KG1 (cell line): ENCODE measurements at places on chromosomes 5 and 9.

- no peak for DNase-seq
Measured at GRCh38 chr5:10631316-10631996, 67.6 kb downstream of the ANKRD33B start.

- DNase-seq: no peak
Measured at GRCh38 chr5:10620346-10620745, 56.5 kb downstream of the ANKRD33B start.

DNA sequence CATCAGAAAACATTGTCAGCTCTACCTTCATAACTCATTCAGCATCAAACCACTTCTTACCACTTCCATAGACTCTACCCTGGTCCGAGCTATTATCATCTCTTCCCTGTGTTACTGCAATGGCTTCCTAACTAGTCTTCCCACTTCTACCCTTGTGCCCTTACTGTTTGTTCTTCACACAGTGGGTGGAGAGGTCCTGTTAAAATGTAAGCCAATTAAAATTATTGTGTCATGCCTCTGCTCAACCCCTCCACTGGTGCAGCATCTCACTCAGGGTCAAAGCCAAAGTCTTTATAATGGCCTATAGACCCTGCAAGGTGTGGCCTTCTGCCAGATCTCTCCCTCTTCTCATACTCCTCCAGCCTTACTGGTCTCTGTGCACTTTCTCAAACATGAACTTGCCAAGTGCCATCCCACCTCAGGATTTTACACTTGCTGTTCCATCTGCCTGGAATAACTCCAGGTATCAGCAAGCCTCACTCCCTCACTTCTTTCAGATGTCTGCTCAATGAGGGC lies 22.8 kb upstream of the ARAP3 start:
- no peak for DNase-seq

- no peak for DNase-seq
Measured at GRCh38 chr9:123175854-123176629, 92.3 kb downstream of the STRBP start.

- no peak for DNase-seq
Measured at GRCh38 chr5:78964889-78965288, 20.2 kb downstream of the ARSB start.

- DNase-seq: no peak
Measured at GRCh38 chr5:10849278-10849677, 88.2 kb upstream of the DAP start.

DNA sequence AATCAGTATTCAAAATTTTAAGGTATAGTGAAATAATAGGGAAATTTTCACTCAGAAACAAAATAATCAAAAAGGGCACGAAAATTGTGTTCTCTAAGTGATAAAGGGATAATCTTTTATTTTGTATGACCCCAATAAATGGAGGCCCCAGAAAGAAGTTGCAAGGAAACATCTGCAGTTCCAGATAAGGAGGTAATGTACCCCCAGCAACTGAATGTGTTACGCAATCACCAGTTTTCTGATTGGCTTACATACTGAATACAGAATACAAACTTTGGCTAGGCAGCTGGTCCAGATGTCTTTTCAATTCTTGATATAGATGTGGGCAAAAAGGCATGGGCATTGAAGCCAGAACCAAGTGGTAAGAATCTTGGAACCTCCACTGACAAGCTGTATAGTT lies 1.7 kb upstream of the TOPORS start:
- no peak for DNase-seq

DNA sequence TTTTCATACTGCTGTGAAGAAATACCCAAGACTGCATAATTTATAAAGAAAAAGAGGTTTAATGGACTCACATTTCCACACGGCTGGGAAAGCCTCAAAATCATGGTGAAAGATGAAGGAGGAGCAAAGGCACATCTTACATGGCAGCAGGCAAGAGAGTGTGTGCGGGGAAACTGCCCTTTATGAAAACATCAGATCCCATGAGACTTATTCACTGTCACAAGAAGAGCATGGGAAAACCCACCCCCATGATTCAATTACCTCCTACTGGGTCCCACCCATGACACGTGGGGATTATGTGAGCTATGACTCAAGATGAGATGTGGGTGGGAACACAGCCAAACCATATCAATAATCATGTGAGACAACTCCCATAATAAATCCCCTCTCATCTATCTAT lies 8.7 kb downstream of the TTC39B start:
- DNase-seq: no peak

DNA sequence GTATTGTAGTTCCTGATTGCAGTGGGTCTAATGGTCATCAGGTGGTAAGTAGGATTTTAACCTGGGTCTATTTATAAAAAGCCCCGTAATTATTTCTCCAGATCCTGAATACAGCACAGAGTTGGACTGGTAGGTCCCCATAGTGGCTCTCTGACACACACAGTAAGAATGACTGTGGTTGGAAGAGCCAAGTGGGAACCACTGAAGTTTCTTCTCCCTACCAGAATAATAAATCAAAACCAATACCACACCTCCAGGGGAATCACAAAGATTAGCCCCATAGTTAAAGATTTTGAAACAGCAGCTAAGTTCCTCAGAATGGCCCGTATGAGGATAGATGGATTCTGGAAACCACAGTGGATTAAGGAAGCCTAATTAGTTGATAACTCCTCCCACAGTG lies 68.4 kb upstream of the ZFR start:
- DNase-seq: no peak

DNA sequence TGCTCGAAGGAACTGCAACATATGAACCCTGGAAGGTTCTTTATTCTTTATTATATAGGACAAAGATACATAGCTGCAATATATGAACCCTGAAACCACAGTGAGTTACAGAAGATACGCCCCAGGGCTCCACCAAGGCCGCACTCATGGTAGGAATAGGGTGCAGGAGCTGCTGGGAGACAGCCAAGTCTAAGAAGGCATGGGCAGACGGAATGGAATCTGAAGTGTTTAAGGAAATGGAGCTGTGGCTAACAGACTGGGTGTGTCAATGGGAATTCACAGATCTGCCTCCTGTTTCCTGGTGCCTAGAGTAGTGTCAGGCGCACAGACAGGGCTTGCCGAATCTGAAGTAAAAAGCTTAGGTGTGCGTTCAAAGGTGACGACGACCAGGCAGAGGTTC lies 286.4 kb downstream of the DENND1A start:
- no peak for DNase-seq

GRCh38 chr5:5765066-5765850 lies 342.8 kb downstream of the ICE1 start:
- no peak for DNase-seq

- DNase-seq: no peak
Measured at GRCh38 chr5:178108446-178108845, 4.9 kb upstream of the N4BP3 start.

- no peak for DNase-seq
Measured at GRCh38 chr5:110477911-110478310, 248.6 kb downstream of the TMEM232 start.

GRCh38 chr9:133108794-133109641 lies 12.0 kb downstream of the RALGDS start:
- DNase-seq: no peak

DNA sequence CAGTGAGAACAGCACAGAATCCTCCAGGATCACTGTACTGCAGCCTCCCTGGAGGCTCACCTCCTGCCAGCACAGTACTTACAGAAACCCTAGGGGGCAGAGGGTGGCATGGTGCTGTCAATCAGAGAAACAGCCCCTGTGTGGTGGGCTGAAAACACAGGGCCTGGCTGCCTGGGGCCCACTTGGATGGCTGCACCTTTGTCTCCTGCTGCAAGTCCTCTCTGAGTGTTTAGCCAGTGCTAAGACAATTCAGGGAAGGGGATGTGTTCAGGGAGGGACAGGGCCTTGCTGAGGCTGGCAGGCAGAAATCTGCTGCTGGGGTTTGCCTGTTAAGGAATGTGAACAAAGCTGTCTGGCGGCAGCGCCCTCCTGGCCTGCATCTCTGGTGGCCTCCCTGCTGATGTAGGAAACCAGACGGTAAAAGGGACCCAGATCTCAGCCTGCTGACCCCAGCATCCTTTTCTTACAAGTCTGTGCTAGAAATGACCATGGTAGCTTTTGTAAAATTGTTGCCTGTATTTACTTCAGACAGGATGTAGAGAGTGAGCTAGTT lies 39.5 kb downstream of the PRRC2B start:
- no peak for DNase-seq

DNA sequence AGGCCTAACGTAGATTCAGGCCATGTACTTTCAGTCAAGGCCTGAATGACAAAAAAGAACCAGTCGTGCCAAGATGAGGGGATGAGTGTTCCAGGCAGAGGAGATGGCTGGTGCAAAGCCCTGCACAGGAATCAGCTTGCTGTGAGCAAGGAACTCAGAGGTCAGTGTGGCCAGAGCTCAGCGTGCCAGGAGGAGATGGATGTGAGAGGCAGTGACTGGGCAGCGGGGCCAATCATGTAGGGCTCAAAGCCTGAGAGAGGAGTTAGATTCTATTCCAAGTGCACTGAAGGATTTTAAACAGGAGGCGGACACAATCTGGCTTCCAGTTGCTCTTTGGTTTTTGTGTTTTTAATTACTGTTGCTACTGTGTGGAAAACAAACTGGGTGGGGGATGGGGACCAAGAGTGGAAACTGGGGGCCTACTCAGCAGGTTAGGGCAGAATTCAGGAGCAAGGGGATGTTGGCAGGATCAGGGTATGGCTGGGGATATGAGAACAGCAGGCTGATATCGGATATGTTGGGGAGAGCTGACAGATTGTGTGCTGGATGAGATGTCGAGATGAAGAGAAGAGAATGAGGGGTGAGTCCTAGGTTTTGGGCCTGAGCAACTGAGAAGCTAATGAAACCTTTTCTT lies 64.3 kb downstream of the ANGPTL2 start:
- DNase-seq: no peak

DNA sequence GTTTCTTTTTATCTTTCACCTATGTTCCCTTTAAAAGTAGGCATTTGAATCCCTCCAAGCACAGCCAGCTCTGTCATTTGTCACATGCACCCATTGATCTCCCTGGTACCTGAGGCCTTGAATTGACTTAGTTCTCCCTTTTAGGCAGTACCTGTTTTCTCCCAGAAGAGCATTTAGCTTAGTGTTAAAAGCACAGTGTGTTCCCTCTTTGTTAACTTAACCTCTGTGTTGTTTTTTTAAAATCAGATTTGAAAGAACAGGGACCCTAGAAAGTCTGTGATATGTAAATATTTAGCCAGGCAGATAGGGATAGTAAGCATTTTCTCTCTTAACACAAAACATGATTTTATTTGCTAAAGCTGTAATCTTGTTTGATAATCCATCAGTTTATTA lies 113.8 kb upstream of the SPATA31D4 start:
- DNase-seq: no peak

- no peak for DNase-seq
Measured at GRCh38 chr5:150329038-150329437, 26.3 kb upstream of the ARSI start.

DNA sequence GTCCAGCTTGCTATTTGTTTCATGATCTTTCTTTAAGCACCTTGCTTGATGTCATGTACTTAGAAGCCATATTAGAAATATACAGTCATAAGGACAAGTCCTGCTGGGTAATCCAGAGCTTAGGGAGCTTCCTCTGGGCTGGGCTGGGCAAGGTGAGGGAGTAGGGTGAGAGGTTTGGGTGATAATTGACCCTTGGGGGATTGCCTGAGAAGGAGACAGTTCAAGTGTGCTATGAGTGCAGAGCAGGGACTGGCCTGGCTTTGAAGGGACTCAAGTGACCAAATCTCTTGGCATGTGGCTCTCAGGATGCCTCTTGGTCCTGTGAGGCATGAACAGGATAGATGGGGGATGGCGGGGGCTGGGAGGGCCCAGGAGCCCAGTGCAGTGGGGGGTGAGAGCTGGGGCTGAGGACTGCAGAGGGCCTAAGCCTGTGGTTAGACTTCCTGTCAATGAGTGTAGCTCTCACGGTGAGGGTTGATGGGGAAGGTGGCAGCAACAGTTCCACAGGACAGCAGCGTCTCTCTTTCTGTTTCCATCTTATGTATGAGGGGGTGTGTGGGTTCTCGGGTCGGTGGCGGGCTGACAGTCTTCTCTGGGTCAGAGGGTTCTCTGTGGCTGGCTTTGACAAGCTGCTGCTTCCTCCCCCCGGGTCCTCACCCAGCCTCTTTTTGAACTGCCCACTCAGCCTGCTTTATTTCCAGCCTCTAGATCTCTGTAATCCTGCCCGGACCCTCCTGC lies 53.5 kb downstream of the RGS3 start:
- peak; percentile 58 for DNase-seq

- DNase-seq: no peak
Measured at GRCh38 chr5:72242796-72243475, 77.1 kb downstream of the MRPS27 start.

DNA sequence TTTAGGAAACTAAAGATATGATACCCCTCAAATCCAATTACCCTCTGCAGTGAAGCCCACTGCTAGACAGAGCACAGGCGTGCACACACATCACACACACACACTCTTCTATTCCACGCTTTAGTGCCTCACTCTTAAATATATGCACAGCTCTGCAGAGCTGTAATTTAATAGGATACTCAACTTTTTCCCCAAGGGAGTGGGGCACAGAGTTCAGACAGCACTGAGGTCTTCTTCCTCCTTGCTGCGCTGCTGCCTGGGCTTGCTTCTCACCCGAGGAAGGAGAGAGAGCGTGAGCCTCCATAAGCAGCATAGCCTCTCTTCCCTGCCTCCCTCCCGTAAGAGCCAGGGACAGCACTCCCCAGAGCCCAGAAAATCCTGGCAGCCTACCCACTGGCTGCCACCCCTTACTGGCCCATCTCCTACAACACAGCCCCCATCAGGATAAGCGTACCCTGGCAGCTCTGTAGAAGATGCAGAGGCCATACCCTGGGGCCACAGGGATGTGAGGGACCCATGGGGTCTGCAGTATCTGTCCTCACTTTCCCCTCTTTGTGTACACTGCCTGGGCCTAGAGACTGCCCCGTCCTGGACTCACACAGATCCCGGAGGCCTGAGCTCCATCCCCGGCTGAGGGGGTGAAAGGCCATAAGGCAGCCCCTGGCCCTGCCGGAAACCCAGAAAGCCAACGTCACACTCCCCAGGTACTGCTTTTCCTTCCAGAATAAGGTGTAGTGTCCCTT lies 102.1 kb downstream of the C5orf15 start:
- no peak for DNase-seq

DNA sequence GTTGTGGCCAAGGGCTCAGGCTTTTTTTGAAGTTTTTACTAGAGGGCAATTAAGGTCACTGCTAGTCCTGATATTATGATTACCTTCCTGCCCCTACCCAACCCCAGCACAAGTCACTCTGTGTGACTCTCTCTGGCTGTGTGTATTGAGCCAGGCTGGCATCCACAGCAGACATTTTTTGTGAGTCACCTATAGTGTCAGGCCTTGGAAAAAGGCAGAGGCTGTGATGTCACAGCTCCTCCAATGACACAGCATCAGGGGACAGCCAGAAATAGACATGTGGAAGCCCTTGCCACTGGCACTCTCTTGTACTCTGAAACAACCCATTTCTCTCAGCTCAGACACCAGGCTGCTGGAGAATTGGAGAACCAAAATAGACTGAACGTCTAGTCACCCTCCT lies 145.4 kb downstream of the NMUR2 start:
- no peak for DNase-seq

GRCh38 chr5:44385291-44385900 lies 3.8 kb downstream of the FGF10 start:
- no peak for DNase-seq

- no peak for DNase-seq
Measured at GRCh38 chr5:129113867-129114266, 19.3 kb downstream of the ISOC1 start.
